LHCN-M2 (cell line): ENCODE measurements at places on chromosomes 2 and 18. TPM values are rescaled to one million over a fixed set of nuclear protein-coding genes. Genes with fewer than 3 reads are reported as not detected.

DNA sequence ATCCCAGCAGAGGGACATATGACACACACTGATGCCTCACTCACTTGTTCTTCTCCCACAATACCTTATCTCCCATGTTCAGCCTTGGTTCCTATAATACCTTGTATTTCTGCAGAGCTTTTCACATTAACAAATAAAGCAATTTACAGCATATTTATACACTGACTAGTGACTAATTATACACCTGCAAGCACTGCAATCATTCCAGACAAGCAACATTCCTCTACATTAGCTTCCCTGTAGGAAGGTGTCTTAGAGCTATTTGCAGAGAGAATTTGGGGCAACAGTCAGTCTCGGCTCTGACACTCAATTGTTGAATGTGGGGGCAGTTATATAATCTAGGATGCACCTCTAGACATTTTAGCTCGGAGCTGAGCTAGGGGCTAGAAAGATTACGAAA lies 9.5 kb upstream of the INSIG2 start:
- no peak for DNase-seq

ZNG1B gene
- 20.8 and 28.1 TPM in 2 replicates for total RNA-seq

ACTG2 gene
- 2.3 and 2.9 TPM in 2 replicates for total RNA-seq

POMC gene
- total RNA-seq: not detected in 2 replicates

- peak; percentile 7 for DNase-seq
Measured at GRCh38 chr18:46096651-46097300, 1.3 kb downstream of the ATP5F1A start.

GRCh38 chr18:57930476-57930875 lies 113.5 kb upstream of the NEDD4L start:
- DNase-seq: no peak

DNA sequence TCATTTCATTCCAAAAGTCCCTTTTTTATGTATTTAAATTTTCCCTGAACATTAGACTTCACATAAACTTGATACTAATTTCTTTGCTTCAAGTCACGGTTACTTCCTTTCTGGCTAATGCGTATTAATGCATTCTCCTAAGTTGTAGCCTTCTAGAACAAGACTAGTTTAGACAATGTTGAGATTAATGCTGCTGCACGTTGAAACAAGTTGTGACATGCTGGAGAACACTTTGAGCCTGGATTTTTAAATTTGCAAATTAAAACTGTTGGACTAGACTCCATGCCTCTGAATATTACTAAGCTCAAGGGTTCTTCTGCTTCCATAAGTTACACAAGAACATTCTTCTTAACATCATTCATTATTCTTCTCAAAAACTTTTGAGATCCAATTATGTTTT lies 29.1 kb downstream of the ID2 start:
- DNase-seq: no peak

KANSL1L gene
- 4.1 and 8.7 TPM in 2 replicates for total RNA-seq

- no peak for DNase-seq
Measured at GRCh38 chr2:10184421-10184820, 61.9 kb downstream of the RRM2 start.

GRCh38 chr2:16218625-16219024 lies 278.3 kb downstream of the MYCN start:
- no peak for DNase-seq

- DNase-seq: no peak
Measured at GRCh38 chr2:75055820-75056675, 97.6 kb downstream of the POLE4 start.
